Glutamatergic neuron (in vitro differentiated cells): ENCODE measurements at places on chromosomes 1 and 21.

DNA sequence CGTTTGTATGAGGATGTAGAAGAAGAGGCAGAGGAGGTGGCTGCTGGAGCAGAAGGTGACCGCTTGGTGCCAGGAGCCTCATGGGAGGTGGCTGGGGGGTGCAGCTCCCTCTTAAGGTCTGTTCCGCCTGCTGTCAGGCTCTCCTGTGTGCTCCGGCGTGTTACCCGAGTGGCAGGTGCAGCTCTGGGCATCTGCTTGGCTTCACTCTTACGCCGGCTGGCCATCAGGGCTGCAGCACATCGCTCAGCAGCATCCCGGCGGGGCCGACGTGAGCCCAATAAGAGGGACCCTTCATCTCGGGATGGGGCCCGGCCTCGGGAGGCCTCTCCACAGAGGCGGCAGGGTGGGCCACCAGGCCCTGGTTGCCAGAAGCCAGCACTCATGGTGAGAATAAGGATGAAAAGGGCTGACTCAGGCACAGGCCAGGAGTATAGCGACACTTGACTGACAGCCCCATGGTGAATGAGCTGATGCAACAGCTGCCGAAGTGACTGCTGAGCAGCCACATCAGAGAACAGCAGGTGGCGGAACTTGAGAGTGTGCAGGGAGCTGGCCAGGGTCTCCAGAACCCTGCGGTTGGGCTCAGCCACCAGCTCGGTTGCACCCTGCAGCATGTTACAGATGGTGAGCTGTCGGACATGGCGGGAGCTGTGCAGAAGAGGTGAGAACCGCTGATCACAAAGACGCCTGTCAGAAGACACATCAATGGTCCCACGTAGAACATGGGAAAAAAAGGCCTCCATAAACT is 17.5 kb downstream of the LRRC41 start:
- peak; percentile 66 for DNase-seq

DNA sequence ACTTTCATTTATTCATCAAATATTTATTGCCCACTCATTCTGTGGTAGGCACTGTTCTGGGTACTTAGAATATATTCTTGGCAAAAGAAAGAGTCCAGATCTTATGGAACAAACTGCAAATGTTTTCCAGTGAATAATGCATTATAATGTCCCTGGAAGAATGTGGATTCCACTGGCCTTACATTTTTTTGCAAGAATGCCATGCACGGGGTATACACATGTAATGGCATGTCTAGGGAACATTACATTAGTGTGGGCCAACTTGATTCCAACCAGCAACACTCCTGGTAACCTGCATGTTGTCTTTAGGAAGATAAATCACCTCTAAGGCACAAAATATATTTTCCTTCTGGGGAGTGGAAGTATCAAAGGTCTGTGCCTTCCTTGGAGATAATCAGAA is 33.0 kb upstream of the IFI44L start:
- DNase-seq, result no peak

- no peak for DNase-seq
Measured at GRCh38 chr21:44005071-44005470, 7.0 kb upstream of the TRAPPC10 start.

DNA sequence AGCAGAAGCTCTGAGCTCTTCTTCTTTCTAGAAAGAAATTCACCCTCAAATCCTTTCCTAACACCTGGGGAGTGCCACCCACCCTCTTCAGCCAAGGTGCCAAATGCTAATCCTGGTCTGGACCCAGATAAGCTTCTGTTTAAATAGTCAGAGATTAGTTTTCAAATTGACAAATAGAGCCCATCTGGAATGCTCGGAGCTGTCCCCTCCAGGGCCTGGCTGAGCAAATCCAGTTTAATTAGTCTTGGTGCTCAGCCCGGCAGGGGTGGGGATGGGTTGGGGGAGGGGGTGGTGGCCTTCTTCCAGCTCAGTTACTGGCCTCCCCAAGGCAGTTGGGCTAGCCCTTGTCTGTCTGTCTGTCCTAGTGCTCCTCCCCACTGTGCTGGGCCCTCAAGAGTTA is 269.5 kb downstream of the GRIK3 start:
- no peak for DNase-seq

GRCh38 chr1:151340870-151341754 is 5.9 kb downstream of the RFX5 start:
- peak; percentile 23 for DNase-seq

GRCh38 chr1:172449585-172450523 is 6.0 kb upstream of the PIGC start:
- peak; percentile 63 for DNase-seq

- peak; percentile 71 for DNase-seq
Measured at GRCh38 chr1:11845641-11846335, 1.8 kb downstream of the NPPA start.

- no peak for DNase-seq
Measured at GRCh38 chr1:7375781-7376660, 395.1 kb upstream of the VAMP3 start.

DNA sequence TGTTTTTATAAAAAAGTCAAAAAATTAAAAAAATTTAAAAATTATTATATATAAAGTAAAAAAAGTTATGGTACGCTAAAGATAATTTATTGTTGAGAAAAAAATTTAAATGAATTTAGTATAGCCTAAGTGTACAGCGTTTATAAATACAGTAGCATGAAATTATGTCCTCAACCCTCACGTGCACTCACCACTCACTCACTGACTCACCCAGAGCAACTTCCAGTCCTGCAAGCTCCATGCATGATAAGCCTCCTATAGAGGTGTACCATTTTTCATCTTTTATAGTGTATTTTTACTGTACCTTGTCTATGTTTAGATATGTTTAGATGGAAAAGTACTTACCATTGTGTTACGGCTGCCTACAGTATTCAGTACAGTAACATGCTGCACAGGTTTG is 5.1 kb downstream of the DISC1 start:
- no peak for DNase-seq

DNA sequence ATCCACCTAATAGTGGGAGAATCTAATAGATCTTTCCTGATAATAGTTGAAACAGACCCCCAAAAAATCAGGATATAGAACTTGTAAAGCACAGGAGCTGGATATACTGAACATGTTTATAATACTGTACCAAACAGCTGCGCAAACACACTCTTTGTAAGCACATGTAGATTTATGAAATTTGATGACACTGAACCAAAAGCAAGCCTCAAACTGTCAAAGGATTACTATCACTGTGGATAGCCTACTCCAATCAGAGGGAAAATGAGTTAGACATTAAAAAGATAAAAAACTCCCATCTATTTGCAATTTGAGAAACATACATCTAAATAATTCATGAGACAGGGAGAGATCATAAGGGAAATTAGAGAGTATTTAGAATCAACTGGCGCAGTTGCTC is 26.1 kb downstream of the RCAN3 start:
- DNase-seq, result no peak

GRCh38 chr1:207797229-207797973 is 45.5 kb downstream of the CD46 start:
- peak; percentile 82 for DNase-seq

- DNase-seq, result no peak
Measured at GRCh38 chr1:243554686-243555085, 295.4 kb downstream of the AKT3 start.

- no peak for DNase-seq
Measured at GRCh38 chr1:11046625-11047365, at the start of gene MASP2. TSS of gene MASP2 (minus strand) at chr1:11047239. CDS start at chr1:11047207, 32 bp downstream.

- DNase-seq, result no peak
Measured at GRCh38 chr1:61221642-61222041, 139.3 kb downstream of the NFIA start.
